ENCODE measurements at places on chromosomes 6 and 20. TPM values are rescaled to one million over a fixed set of nuclear protein-coding genes. Genes with fewer than 3 reads are reported as not detected.

GRCh38 chr6:83127976-83128375 is 60.5 kb downstream of the DOP1A start:
- no peak overlapping the region for H3K4me3 ChIP-seq
- DNase-seq = no peak
- no peaks in the 10 kb centered on the region for H3K27me3 ChIP-seq
- no peaks in the 10 kb centered on the region for H3K36me3 ChIP-seq
- no peaks in the 10 kb centered on the region for H3K4me1 ChIP-seq

PRICKLE4 gene
- 2.3 TPM for total RNA-seq

DEFB132 gene
- total RNA-seq = not detected

DNA sequence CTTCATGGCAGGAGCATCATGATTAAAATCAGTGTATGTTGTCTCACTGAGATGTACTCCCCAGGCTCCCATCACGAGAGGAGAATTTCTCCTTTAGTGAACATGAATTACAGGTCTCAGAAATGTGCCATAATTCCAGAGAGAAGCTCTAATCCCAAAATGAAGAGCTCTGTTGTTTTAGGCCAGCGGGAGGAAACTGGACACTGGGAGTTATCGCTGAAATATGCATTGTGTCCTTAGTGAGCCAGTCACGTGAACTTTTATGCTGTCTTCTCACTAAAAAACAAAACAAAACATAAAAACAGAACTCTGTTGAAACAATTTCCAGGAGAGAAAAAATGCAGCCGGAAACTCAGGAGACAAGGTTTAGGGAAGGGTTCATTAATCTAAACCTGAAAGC is 315.7 kb upstream of the NT5E start:
- H3K27me3 ChIP-seq = no peaks in the 10 kb centered on the region
- no peak overlapping the region for H3K27ac ChIP-seq
- H3K4me1 ChIP-seq = no peaks in the 10 kb centered on the region
- no peaks in the 10 kb centered on the region for H3K36me3 ChIP-seq

CNR1 gene
- 1.1 TPM for total RNA-seq

FOXF2 gene
- not detected for total RNA-seq

- no peaks in the 10 kb centered on the region for H3K36me3 ChIP-seq
- H3K4me3 ChIP-seq = no peak overlapping the region
- H3K27me3 ChIP-seq = no peaks in the 10 kb centered on the region
- no peak for DNase-seq
- H3K4me1 ChIP-seq = no peaks in the 10 kb centered on the region
These were observed 47.1 kb upstream of the SCAF8 start for GRCh38 chr6:154686162-154686561.

DNA sequence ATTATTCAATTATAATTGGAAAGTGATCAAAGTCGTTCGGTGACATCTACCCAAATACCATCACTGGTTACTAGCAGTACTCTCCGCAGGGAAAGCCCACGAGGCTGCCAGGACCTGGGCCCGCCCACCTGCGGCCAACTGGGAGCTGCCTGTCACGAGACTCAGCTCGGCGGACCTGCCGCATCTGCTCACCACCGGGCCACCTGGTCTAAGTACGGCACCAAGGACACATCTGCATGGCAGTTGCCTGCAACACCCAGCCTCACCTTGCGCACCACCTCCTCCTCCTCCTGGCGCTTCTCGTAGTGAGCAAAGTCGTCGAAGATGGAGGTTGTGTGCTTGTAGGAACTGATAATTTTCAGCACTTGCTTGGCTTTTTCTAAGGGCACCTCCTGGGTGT is 13.9 kb downstream of the YTHDF1 start:
- H3K4me3 ChIP-seq = no peak overlapping the region
- H3K4me1 ChIP-seq = peaks cover 6% of the 10 kb centered on the region
- H3K27ac ChIP-seq = no peak overlapping the region
- no peak for DNase-seq

GRCh38 chr6:147510929-147511590 is 2.6 kb downstream of the SAMD5 start:
- H3K27me3 ChIP-seq = no peaks in the 10 kb centered on the region
- H3K4me3 ChIP-seq = no peak overlapping the region
- no peak for DNase-seq
- H3K27ac ChIP-seq = no peak overlapping the region

GRCh38 chr20:40891351-40891750 is 137.3 kb upstream of the TOP1 start:
- H3K4me3 ChIP-seq = no peak overlapping the region
- no peak for DNase-seq
- no peaks in the 10 kb centered on the region for H3K36me3 ChIP-seq
- H3K27ac ChIP-seq = no peak overlapping the region
- H3K27me3 ChIP-seq = no peaks in the 10 kb centered on the region

DNA sequence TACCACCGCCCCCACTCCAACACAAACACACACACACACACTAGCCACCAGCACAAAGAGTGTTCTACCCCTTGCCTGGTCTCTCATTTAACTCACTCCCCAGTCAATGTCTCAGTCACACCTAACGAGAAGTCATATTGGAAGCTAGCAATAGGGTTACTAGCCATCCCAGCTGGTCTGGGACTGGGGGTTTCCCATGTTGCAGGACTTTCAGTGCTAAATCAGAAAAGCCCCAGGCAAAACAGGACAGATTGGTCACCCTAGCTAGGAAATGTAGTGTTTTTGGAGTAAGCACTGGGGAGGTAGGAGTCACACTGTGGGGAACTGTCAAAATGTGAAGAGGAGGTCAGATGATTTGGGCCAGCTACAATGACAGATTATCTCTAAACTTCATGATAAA is 158.1 kb downstream of the UNC5CL start:
- no peak overlapping the region for H3K4me3 ChIP-seq
- no peaks in the 10 kb centered on the region for H3K36me3 ChIP-seq
- H3K4me1 ChIP-seq = no peaks in the 10 kb centered on the region
- no peak overlapping the region for H3K27ac ChIP-seq

ASIP gene
- total RNA-seq = 14.1 TPM

All from ovary (tissue), 10 donors.